ENCODE measurements at places on chromosomes 4 and X.

DNA sequence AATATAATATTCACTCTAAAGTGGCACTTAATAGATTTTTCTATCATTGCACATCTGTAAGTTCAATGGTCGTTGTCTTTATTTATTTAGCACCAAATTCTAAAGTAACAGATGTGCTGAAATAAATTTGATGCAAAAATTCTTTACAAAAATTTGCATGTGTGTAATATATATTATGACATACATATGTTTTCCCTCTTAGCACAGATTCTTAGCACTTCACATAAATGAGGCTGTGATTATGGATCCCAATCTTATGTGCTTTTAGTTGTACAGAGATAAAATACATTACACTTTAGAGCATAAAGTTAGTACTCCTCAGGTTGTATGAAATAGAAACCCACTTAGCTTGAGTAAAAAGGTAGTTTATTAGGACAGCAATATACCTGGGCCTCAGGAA lies 915.1 kb downstream of the ADGRL3 start:
- no peak for DNase-seq

DNA sequence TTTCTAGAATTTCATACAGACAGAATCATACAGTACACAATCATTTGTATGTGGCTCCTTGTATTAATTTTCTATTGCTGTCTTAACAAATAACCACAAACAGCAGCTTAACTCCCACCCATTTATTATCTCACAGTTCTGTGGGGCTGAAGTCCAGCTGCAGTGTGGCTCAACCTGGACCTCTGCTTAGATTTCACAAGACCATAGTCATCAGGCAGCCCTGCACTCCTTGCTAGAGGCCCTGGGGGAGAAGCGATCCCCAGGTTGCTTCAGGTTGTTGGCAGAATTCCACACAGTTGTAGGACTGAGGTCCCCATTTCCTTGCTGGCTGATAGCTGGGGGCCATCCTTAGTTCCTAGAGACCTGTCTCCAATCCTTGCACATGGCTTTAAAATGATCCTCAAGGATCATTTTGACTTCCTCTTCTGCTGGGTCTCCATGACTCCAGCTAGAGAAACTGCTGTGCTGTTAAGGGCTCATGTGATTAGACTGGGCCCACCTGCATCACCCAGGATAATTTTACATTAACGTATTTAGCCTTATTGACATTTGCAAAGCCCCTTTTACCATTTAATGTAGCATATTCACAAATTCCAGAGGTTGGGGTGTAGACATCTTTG lies 60.9 kb upstream of the SMAD1 start:
- no peak for DNase-seq

DNA sequence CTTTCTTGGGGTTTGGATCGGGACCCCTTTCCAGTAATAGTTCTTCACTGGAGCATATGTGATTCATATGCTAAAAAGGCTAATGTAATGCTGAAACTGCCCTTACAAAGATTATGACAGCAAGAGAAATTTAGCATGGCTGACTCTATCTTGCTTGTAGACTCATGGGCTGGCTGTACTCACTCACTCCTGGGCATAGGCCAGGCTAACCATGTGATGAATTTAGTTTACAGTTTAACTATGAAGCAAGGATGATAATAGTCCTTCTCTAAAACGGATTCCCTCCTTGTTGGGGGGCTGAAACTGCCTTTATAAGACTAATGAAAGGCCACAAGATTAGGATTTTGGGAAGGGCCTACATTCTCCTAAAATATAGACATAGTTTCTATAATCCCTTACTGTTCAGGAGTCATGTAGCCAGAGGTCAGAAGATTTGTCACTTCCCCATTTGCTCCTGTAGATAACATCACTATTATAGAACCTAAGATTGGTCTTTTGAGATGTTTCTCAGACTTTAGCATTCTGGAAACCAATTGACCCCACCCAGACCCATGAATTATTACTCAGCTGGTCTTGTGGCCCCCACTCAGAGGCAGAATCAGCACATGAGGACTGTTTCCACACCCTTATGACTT lies 20.8 kb upstream of the CEP135 start:
- no peak for DNase-seq

DNA sequence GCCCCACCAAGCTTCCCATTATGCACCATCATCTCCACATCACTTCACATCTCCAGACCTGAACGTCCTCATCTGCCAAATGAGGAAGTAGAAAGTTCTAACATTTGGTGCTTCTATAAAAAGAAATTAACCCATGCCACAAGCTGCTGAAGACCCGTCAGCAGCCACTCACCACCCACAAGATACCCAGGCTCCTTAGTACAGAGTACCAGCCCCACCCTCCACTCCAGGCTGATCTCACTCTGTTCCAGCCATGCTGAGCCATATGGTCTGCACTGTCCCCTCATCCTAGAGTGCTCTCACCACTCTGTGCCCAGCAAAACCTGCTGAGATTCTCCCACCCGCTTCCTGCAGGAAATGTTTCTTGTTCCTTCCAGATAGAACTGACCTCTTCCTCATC lies 240.8 kb upstream of the PPARGC1A start:
- no peak for DNase-seq

- DNase-seq: no peak
Observed at GRCh38 chr4:88144866-88145300, 13.6 kb downstream of the ABCG2 start.

- no peak for DNase-seq
Observed at GRCh38 chr4:100809506-100809905, 291.7 kb upstream of the EMCN start.

DNA sequence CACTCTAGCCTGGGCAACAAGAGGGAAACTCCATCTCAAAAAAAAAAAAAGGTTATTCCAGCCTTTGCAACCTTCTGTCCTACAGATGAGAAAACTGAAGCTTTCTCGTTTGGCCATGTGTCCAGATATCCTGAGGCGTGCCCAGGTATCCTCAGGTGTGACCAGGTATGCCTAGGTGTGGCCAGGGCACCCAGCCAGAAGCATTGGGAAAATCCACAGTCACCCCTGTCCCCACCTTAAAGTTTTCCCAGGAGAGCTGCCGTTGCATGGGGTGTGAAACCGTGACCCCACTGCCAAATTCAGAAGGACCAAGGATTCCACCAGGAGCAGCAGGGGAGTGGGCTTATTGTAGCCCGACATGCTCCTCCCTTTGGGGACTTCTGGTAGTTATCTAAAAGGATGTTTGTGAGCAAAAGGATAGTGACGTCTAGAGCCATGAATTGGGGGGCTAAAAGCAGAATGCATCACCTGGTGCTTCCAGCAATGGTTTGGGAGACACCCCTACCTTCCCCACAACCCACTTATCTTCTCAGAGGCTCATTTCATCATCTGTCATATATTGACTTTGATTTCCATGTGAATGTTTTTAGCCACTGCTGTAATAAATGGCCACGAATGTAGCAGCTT lies 4.0 kb upstream of the DHRSX start:
- no peak for DNase-seq

GRCh38 chr4:145679991-145680455 lies at the start of gene C4orf51:
Gene C4orf51, plus strand, starts transcription at chr4:145680146. Its CDS starts 58 bp downstream, at chr4:145680204.
- no peak for DNase-seq

GRCh38 chrX:5979338-5979737 lies 249.3 kb downstream of the NLGN4X start:
- DNase-seq: no peak

DNA sequence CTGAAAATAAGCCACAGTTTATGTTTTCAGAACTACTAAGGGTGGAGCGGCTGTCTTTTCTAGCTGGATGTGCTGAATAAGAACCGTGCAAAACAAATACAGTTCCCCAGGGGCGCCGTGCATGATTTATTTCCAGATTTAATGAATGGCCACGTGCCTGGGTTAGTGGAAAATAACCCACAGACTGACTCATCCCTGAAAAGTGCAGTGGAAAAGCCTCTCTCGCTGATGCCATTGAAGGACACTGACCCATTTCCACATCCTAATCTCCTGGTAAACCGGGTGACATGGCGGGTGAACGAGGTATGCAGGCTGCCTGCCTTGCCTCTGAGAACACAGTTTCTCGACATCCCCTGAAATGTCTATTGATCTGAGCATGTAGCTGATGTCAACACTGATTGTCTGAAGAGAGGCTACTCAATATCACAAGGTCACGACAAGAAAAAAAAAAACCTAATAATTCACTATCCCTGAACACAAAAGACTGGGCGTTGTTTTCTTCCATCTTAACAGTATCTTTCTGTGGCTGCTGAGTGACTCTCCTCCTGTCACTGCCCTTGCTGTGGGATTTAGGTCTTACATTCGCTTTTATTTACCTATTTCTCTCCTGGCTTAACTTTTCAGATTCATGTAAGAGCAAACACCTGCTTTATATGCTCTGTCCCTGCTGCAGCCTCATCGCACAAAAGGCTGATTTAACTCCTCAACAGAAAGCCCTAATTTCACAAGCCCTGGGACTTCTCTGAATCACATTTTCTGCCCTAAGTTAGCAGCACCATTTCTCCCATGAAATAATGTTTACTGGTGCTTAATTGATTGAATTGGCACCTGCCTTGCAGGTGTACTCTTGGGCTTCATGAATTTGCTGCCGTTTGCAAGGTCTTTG lies 76.9 kb upstream of the SCOC start:
- DNase-seq: no peak

DNA sequence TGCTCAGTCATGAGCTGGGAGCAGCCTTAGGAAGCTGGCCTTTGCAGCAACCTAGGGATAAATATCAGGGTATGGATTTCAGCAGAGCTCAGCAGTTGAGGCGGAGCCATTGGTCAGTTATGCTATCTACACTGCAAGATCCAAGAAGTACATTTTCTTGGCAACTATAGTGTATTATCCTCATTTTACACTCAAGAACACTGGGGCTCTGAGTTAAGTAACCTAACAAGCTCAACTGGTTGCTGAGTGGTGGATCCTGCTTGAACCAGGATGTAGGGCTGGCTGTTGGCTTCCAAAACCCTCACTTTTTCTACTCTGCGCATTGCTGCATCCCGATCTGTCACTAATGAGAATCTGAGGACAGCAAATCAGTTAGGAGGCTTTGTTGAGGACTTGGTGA lies 1.5 kb upstream of the SCARB2 start:
- DNase-seq: no peak

- no peak for DNase-seq
Observed at GRCh38 chr4:48604527-48604926, 114.5 kb downstream of the ZAR1 start.

- DNase-seq: no peak
Observed at GRCh38 chr4:81060587-81061343, 30.3 kb downstream of the BMP3 start.

- DNase-seq: no peak
Observed at GRCh38 chr4:125358453-125358852, 43.7 kb downstream of the FAT4 start.

GRCh38 chrX:39336671-39337311 lies 535.5 kb downstream of the MID1IP1 start:
- DNase-seq: peak; percentile 29

Measured in CD4-positive, alpha-beta T cell treated with Interleukin-10 for 1 hour (primary cell).